NCI-H187 (cell line): ENCODE measurements at places on chromosomes 5 and 9.

DNA sequence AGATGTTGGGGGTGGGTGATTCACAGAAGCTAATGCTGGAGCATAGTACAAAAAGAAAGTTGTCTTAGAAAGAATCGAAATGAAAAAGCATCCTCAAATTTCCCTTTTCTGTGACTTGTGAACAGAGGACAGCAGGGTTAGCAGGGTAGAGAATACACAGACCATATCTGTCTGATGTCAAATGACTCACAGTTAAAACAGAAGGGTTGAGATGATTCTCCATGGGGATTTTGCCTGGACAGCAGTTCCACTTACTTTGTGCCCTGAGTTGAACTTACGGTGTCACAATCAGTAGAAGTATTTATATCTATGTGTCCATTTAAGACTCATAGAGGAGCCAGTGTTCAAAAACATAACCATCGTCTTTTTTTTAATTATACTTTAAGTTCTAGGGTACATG is 801.6 kb downstream of the KCTD16 start:
- no peak for DNase-seq

DNA sequence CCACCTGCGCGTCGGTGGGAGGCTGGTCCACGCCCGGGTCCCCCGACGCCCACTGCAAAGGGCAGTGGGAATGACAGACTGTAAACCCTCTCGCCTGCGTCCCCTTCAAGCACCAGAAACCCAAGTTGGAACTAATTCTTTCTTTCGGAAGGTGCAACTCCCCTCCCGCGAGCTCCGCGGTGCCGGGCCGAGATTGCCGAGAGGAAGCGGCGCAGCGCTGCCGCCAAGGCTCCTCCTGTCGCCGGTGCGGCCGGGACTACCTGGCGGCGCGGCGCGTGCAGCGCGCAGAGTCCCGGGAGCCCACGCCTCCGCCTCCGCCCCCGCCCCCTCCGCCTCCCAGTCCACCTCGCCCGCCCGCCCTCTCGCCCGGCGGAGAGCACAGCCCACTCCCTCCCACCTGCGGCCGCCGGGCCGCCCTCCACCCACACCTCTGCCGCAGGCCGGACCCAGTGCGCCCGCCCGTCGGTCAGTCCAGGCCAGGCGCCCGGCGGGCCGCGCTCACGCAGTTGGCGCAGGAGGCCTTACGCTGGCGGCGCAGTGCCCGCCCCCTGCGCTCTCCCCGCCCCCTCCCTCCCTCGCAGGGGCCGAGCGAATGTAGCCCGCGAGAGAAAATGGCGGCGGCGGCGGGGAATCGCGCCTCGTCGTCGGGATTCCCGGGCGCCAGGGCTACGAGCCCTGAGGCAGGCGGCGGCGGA is at the start of gene MAP3K1:
TSS of gene MAP3K1 (plus strand) at position 587 of the 695 bp plus-strand sequence. CDS start at position 612, 25 bp downstream.
- DNase-seq, result peak; percentile 80

GRCh38 chr5:137641148-137641547 is 94.7 kb downstream of the KLHL3 start:
- no peak for DNase-seq

DNA sequence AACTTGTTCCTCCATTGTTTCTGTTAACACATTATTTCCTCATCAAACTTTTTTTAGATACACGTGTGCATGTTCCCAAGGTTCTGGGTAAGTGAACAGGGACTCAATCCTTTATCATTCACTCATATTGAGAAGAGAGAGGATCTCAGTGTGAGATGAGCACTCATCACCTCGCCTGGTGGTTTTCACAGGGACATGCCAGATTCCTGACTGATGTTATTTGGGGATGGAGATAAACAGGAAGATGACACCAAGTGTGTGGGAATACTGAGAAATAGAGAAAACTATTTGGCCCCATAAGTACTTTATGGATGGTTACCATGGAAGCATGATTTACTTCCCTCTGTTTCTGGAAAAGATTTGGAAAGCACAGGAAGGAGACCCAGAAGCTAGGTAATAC is 533.3 kb upstream of the DMAC1 start:
- no peak for DNase-seq

- no peak for DNase-seq
Measured at GRCh38 chr5:146101646-146102045, 3.7 kb downstream of the PLAC8L1 start.
